ENCODE measurements at places on chromosomes 11 and 22.

DNA sequence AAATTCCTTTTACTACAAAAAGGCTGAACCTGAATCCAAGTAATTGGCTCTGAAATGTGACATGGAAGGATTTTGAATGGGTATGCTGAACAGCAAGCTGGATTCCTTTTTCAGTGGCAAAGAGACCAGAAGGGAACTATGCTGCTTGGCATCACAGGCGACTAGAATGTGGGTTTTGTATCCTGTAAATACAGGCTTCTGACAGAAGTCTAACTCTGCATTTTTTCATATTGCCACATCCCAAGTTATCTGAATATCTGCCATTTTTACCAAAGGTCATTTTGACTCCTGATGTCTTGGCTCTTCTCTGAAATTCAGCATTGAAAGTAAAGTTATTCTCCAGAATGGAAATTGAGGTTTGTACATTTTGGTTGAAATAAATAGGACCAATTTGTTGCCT lies 145.7 kb downstream of the ARHGAP42 start:
- DNase-seq = no peak

- DNase-seq = no peak
Measured at GRCh38 chr11:116224889-116225200, 547.9 kb downstream of the BUD13 start.

DNA sequence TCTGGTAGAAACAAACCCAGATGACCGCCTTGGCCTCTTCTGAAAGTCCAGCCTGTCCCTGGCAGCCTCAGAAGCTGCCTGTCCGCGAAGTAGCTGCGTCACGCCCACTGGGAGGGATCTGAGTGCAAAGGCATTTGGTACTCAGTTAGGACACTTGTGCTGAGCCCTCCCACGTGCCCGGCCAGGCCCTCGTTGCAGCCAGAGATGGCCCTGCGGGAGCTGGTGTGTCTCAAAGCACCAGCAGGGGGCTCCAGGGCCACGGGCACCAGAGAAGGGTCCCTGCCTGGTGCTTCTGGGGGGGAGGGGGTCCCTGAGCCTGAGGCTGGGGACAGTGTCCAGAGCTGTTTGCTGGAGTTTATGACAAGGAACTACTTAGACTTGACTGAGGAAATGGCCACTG lies 5.8 kb downstream of the SELENOO start:
- no peak for DNase-seq

GRCh38 chr11:111730871-111731591 lies 35.2 kb downstream of the PPP2R1B start:
- DNase-seq = no peak

DNA sequence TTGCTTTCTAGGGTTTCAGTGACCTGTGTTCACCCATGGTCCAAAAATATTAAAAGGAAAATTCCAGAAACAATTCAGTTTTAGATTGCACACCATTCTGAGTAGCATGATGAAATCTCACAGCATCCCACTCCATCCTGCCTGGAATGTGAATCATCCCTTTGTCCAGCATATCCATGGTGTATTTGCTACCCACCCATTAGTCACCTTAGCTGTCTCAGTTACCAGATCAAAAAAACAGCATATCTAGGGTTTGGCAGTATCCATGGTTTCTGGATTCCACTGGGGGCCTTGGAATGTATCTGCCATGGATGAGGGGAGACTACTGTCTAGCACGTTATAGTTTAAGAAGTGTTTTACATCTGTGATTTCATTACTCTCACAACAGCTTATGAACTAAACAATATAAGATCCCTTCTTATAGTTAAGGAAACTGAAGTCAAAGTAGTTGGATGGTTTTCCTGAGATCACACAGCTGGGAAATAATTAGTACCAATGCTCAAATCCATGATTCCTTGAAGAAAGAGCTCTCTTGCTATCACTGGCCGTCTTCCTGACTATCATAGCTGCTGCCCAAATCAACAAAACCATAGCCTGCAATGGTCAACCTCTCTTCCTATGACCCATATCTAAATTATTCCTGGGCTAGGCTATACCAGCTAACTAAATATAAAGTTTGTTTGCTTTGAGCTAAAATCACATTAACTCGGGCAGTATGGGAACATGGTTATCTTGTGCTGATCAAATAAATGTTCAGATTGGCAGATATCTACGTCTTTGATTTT lies 122.6 kb downstream of the MICAL2 start:
- no peak for DNase-seq

DNA sequence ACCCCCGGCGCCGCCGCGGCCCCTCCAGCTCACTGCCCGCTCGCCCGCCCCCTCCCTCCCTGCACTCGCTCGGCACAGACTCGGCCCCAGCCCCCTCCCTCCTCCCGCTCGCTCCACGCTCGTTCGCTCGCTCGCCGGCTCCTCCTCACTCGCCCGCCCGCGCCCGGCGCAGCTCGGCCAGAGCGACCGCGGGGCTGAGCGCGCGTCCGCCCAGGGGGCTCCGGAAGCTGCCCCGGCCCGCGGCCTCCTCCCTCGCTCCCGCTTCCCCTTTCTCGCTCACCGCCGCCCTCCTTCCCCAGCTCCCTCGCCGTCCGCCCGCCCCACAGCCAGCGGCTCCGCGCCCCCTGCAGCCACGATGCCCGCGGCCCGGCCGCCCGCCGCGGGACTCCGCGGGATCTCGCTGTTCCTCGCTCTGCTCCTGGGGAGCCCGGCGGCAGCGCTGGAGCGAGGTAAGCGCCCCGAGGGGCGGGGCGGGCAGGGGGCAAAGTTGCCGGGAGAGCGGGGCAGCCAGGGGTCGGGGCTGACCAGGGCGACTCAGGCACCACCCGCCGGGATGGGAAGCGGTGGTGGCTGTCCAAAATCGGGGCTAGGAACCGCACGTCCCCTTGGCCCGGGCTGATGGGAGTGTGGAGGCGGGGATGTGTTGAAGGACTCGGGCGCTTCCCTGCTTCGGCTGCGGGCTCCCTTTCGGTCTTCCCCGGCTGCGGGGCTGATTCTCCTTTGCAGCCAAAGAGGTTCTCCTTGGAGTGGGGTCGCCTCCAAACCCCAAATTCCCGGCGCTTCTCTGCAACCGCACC lies at the start of gene SEZ6L:
Gene SEZ6L (plus strand): TSS at position 148 of the 797 bp plus-strand sequence. CDS start 208 bp downstream, at position 356.
- DNase-seq = peak; percentile 59

GRCh38 chr11:113992459-113993110 lies 17.7 kb downstream of the HTR3A start:
- DNase-seq = no peak

GRCh38 chr11:94120946-94121345 lies 7.7 kb upstream of the PANX1 start:
- DNase-seq = no peak

DNA sequence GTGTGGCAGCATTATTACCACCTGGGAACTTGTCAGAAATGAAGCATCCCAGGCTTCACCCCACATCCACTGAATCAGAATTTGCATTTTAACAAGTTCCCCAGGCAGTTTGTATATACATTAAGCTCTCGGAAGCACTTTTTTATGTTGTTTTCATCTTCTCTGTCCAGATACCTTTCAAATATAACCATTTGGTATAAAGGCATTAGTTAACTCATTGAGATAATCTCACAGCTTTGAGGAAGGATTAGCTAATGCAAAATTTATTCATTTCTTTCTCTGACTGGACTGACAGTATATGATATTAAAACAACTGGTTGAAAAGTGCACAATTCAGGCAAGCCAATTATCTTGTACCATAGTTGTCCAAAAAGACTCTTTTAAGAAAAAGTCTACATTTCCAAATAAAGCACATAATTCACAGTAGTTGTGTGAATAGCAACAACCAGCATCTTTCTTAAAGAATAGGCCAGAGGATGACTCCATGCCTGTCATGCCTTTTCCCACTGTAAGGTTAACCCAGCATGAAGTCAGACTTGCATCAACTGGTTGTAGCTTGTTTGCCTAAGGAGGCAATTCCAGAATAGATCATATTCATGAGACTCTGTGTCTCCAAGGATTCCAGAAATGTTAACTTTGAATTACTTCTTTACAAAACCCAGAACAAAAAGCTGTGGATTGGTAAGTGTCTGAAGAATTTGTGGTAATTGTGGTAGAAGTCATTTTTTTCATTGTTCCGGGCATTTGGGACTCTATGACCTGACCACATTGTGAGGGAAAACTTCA lies 254.3 kb upstream of the SESN3 start:
- DNase-seq = no peak

DNA sequence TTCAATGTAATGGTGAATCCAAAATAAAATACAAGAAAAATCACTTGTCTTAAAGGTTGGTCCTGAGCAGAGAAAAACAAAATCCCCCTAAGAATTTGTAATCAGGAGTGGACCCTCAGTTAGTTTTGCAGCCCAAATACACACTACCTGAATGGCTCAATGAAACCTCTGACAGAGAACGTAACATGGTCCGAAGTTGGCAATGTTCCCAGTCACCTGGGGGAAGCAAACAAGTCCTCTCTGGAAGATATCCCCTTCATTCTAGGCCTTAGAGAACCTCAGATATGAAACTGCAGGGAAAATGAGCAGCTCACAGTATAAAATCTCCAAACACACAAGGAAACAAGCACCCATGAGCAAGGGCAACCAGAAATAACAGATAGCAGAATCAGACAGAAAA lies 58.2 kb downstream of the MORC2 start:
- DNase-seq = no peak

- no peak for DNase-seq
Measured at GRCh38 chr11:64771861-64772260, 6.5 kb downstream of the SF1 start.

- DNase-seq = no peak
Measured at GRCh38 chr11:130650456-130651030, 202.1 kb downstream of the ADAMTS15 start.

GRCh38 chr11:123211981-123212380 lies 16.9 kb upstream of the CLMP start:
- DNase-seq = no peak

DNA sequence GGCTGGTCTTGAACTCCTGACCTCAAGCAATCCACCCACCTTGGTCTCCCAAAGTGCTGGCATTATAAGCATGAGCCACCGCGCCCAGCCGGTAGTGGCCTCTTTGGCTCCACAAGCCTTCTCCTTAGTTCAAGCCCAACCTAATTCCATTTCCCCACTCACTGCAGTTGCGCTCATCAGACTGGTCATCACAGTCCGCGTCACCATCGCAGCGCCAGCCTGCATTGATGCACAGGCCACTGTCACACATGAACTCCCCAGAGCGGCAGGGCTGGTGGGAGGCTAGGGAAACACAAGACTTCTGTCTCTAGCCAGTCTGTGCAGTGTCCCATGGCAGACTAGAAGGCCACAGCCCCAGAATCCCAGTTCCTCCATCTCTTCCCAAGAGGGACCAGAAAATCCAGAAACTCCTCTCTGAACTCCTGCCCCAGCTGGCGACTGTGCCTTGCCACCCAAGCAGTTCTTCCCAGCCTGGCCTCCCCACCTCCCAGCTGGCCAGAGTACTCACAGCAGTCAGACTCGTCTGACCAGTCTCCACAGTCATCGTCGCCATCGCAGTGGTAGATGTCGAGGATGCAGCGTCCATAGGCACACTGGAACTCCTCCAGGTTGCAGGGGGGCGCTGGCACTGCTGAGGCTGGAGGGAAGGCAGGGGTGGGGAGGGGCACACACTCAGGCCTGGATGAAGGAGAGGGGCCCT lies 19.8 kb downstream of the LRP4 start:
- DNase-seq = no peak

- no peak for DNase-seq
Measured at GRCh38 chr22:46120420-46120737, 29.9 kb upstream of the PPARA start.

DNA sequence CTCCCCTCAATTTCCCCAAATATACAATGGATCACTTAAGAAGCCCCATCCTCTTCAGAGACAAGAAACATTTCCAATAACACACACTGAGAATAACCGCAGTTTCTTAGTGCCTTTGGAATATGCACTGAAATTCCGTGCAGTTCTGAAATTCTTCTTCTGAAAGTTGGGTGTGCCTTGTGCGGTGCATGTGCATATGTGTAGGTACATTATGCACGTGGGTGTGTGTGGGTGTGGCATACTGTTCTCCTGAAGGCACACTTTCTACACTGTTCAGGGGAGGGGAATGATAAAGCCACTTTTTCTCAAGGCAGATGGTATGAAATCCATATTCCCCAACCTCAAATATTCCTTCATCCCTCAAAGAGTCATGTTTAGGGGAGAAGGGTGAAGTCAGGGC lies 1.7 kb downstream of the EXPH5 start:
- DNase-seq = no peak

GRCh38 chr11:107496011-107496410 lies 38.4 kb upstream of the CWF19L2 start:
- DNase-seq = no peak

GRCh38 chr22:38802671-38803121 lies 8.8 kb upstream of the DNAL4 start:
- no peak for DNase-seq

GRCh38 chr22:46972256-46972655 lies 209.8 kb downstream of the TBC1D22A start:
- DNase-seq = no peak

GRCh38 chr11:10803676-10804075 lies 5.0 kb downstream of the EIF4G2 start:
- no peak for DNase-seq

DNA sequence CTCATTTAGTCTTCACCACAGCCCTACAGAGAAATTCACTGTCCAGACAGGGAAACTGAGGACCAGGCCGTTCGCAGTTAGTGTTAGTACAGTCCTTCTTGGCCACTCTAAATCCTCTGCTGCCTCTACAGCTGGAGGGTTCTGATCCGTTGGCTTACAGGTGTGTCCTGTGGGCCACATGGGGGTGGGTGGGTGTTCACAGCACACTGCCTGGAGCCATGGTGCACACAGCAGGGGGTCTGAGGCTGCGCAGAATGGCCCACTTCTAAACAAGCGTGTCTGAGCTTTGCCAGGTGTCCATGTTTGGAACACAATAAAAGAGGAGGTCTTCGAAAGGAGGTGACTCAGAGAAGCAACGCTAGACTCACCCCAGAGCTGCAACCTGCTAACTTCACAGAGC lies 249.0 kb downstream of the ST3GAL4 start:
- no peak for DNase-seq

- no peak for DNase-seq
Measured at GRCh38 chr11:112565551-112565950, 304.9 kb upstream of the PLET1 start.

DNA sequence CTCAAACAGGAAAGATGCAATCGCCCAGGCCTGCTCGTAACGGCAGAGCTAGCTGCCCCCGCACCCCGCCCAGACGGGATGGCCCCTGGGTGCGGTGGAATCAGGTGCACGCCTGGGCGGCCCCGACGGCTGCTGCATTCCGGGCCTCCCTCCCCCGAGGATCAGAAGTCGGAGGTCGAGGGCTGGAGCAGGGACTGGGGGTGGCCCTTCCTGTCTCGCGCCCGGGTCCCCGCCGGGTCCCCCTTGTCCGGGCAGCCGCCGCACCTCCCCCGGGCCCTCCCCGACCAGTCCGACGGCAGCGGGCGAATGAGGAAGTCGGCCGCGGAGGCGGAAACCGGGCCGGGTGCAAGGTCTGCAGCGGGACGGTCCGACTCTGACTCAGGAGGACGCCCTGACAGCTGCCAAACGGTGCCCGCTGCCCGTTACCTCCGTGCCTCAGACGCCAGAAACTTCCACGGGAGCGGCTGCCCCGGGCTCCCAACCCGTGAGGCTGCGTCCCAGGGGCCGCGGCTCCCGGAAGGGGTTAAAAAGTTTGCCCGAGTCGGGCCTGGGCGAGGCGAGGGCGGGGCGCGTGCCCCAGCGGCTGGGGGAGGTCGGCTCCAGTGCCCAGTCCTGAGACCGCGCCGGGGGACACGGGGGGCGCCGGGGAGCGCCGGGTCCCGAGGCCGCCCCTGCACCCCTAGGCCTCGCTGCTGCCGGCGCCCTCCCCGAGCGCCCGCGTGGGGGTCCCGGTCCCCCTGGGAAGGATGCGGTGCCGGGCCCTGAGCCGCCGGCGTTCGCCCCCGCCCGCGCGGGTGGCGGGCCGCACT lies 663 bp downstream of the MYH9 start:
- DNase-seq = peak; percentile 60

GRCh38 chr11:126592496-126593410 lies 237.3 kb downstream of the ST3GAL4 start:
- no peak for DNase-seq
